T-helper 1 cell (primary cell): ENCODE measurements at places on chromosomes 6 and 20.

GRCh38 chr6:130778946-130779657 lies 48.1 kb upstream of the SMLR1 start:
- DNase-seq, result no peak

DNA sequence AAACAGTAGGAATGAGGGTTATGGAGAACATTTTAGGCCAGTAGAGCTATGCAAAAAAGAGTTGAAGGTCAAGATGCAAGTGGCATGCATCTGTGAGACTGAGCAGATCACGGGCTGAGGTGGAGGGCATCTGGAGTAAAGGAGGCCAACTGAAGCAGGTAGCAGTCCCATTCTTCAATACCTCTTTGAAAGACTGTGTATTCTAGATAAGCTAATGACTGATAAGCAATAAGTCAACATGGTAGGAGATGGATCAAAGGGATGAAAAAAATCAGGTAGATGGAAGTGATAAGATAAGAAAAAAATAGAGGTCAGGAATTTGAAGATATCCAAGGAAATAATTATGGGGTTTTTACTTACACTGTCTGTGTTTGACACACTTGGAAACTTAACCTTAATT lies 55.6 kb downstream of the ARMC2 start:
- no peak for DNase-seq

DNA sequence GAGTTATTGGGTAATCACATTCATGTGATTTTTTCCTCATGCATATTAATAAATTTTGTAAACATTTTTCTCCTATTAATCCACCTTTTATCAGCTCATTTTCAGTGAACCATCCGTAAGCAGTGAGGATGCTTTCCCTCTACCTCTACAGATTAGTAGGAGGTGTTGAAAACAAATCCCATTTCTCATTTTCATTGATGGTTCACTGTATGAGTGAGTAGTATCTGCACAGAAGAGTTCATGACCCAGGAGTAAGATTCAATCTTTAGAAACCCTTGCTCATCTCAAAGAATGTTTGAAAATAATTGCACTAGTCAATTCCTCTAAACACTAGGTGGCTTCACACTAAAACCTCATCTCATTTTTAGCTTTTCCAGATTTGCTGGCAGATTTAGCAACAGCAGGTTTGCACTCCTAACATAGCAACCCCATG lies 440.0 kb downstream of the HAO1 start:
- no peak for DNase-seq

DNA sequence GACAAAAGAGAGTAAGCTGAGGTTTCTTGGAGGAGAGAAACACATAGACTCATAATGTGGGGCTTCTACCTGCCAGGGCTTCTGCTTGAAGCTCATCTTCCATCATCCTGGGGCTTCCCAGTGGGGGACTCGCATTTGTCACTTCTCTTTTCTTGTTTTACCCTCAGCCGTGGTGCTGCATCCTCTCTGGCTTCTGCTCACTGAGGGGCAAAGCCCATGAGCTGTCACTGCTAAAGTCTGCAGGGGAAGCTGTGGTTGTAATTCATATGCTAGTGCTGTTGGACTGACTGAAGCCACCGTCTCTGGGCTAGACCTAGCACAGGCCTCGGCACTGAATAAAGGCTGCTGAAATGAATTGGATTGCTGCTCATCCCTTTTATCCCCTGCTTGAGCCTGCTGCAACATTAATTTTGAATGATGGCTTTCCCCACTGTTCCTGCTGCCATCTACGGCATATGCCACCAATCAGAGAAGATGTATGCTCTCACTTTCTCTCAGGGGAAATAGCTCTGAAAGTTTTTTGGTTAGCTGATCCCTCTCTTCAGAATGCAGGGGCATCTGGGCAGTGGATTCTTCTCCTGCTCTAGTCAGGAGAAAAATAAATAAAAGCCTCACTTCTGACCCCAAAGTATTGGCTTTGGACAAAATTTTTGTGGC lies 568.4 kb upstream of the MAP3K7 start:
- DNase-seq, result no peak
